ENCODE measurements at places on chromosomes 6 and 20.

GRCh38 chr20:35344354-35344837, 52.2 kb upstream of the FAM83C start:
- DNase-seq: no peak

GRCh38 chr6:22071270-22072041, 225.4 kb downstream of the PRL start:
- no peak for DNase-seq

DNA sequence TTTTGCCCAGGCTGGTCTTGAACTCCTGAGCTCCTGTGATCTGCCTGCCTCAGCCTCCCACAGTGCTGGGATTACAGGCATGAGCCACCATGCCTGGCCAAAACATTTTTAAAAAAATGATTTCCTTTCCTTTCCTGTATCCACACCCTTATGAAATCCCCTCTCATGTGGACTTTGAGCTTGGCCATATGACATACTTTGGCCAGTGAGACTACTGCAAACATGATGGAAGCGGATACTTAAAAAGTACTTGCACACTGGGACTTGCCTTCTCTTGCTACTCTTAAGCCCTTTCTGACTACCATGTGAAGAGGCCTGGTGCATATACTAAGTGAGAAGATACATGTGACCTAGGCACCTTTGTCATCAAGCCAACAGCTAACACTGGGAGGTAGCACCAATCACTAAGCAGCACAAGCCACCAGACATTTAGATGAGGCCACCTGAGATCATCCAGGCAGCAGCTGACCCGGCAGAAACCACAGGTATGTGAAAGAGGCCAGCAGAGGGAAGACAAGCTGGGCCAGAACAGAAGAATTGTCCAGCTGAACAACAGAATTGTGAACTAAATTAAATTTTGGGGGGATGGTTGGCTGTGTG, 78.5 kb upstream of the HDAC2 start:
- DNase-seq: no peak

- DNase-seq: no peak
These were observed 40.0 kb downstream of the ALDH8A1 start for GRCh38 chr6:134909701-134910592.

GRCh38 chr6:41200296-41200900, 551 bp downstream of the TREML2 start:
- DNase-seq: peak; percentile 87

DNA sequence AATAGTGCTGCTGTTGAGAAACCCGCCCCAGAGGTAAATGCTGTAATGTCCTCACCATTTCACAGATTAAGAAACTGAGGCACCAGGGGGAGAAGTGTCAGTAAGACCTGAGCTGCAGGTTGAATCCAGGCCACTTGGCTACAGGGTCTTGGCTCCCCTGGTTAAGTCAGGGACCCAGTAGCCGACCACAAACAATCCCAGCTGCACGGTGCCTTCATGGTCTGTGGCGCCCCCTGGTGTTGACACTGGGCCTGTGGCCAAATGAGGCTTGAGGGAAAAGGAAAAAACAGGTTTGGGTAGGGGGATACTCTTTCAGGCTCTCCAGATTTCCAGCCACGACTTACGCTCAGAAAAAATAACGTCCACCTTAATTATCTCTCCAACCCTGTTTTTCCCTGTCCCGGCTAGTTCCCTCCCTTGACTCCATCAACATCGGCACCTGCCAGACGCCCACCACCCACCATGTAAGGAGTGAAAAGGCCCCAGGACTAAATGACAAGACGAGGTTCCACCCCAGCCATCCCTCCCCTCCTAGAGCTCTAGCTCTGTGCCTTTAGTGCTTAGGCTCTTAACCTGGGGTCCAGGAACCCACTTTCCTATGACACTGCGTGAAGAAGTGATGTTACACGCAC, 47.7 kb upstream of the POLR1H start:
- DNase-seq: peak; percentile 67

DNA sequence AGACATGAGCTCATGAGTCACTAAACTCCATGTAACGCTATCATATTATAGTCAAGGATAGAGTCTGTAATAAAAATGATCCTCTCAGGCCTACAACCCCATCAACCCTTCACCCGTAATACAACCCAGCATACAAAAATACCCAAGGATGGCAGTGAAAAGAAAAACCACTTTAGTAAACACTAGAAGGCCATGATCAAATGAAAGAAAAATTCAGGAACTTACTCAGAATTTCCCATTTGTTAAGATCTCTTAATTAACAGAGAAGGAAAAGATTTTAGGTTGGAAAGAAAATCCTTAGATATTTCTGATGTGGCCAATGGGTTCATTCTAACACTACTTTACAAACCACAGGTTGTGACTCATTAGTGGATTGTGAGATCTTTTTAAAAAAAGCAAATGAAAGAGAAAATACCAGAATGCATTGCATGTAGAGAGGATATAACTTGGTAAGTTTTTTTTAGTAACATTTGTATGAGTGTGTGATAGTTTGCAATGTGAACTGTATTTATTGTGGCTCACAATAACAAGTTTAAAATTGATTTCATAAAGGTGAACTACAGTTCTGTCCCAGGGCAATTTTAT, 8.0 kb upstream of the UBE2J1 start:
- DNase-seq: no peak

GRCh38 chr6:77587963-77588362, 64.9 kb upstream of the MEI4 start:
- no peak for DNase-seq

DNA sequence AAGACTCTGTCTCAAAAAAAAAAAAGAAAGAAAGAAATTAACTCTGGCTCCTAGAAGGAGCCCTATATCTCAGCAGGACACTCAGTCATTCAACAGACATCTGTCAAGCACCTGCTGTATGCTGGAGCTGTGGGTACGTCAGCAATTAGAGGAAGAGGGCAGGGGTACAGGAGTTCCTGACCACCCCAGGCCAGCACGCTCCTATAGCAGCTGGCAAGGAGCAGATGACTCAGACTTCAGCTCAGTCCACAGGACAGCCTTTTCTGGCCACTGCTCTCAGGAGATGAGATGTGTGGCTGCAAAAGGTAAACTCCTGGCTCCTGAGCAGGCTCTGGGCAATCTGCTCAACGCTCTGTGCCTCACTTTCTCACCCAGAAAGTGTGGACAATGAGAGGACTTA, 1.7 kb upstream of the RTEL1 start:
- DNase-seq: no peak

- DNase-seq: no peak
These were observed 28.6 kb downstream of the SLC23A2 start for GRCh38 chr20:4972506-4973251.

DNA sequence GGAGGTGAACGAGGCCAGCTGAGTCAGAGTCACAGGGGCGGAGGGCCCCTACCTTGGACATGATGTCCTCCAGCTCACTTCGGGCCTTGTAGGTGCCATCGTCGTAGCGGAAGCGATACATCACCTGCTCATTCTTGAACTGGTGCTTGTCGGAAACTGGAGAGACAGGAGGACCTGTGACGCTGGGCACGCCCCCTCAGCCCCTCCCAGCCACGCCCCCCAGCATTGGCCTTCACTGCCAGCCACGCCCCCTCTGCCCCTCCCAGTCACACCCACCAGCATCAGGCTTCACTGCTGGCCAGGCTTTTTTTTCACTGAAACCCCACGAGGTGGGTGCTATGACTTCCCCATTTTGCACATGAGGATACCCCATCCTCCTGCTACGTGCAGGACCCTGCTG, 148.2 kb downstream of the PREX1 start:
- no peak for DNase-seq
